ENCODE measurements at places on chromosomes 4 and X. TPM values are rescaled to one million over a fixed set of nuclear protein-coding genes. Genes with fewer than 3 reads are reported as not detected.

SSX4B gene
- total RNA-seq: not detected

CCSER1 gene
- total RNA-seq: 18.4 TPM

DGAT2L6 gene
- not detected for total RNA-seq

GRCh38 chrX:134024686-134025377, 39.4 kb upstream of the GPC3 start:
- DNase-seq: no peak

DNA sequence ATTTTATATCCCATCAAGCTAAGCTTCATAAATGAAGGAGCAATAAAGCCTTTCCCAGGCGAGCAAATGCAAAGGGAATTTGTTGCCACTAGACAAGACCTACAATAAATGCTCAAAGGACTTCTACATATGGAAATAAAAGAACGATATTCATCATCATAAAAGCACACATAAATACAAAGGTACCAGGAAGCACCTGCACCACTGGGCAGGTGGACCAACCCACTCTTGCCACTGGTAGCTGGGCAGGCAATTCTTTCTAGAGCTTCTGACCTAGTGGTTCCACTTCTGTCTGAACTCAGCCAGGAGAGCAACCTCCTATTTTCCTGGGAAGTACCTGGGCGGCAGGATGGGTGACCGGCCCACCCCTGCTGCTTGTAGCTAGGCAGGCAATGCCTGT, 237.2 kb upstream of the ITM2A start:
- DNase-seq: no peak

DNA sequence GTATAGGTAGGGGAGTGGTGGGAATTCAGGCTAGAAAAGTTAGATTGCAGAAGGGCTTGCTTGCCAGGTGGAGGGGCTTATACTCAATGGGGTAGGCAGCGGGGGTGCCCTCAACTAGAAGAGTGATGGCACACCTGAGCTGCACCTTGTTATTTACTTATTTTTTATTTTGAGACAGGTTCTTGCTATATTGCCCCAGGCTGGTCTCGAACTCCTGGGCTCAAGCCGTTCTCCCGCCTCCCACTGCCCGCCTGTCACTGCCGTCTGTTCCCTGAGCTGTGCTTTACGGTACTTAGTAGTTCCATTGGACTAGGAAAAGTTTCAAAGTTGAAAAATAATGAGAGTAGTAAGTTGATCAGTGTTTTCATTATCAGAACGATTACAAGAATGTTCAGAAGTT, 2.0 kb downstream of the ZFX start:
- DNase-seq: no peak

- DNase-seq: no peak
These were observed 24.5 kb downstream of the RUFY3 start for GRCh38 chr4:70746179-70746839.

- DNase-seq: no peak
These were observed 20.0 kb downstream of the MID2 start for GRCh38 chrX:107845625-107846024.

DNA sequence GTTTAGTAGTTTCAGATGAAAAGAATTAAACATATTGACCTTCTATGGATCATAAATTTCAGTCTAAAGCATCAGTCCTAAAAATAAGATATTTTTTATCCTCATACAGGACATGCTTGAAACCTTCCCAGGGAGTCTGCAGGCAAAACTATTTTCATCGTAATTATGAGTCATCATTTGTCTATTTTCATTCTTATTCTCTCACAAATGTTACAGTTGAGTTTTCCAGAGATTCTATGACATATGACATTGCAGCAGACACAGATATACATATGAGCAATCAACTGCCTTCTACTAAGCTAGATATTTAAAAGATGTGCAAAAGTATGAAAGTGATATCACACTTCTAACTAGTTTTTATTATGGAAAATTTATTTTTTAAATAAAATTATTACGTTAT, 398.0 kb downstream of the MAGEB5 start:
- no peak for DNase-seq

SULT1E1 gene
- not detected for total RNA-seq

USP17L5 gene
- total RNA-seq: not detected

- no peak for DNase-seq
These were observed 17.4 kb upstream of the MAP3K15 start for GRCh38 chrX:19532709-19533108.

DNA sequence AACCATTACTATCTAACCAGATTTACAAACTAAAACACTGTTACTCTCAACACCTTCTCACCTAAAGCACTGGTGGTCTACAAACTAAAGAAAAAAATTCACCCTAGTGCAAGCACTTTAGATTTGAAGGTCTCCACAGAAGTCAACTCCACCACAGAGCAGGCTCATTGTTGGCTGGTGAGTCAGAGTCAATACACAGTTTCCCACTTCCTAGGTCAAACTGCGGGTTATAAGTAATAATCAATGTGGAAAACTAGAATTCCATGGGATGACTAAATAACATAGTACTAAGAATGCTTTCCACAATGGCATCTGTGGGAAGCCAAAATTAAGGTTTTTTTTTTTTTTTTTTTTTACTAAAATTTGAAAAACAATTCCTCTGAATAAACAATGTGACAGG, 191.8 kb downstream of the PDGFC start:
- DNase-seq: no peak

GRCh38 chr4:80931631-80932081, 98.9 kb upstream of the BMP3 start:
- DNase-seq: no peak

- no peak for DNase-seq
These were observed 1.6 kb downstream of the KLHL13 start for GRCh38 chrX:118114971-118115370.

TMEM156 gene
- total RNA-seq: 15.3 TPM

DNA sequence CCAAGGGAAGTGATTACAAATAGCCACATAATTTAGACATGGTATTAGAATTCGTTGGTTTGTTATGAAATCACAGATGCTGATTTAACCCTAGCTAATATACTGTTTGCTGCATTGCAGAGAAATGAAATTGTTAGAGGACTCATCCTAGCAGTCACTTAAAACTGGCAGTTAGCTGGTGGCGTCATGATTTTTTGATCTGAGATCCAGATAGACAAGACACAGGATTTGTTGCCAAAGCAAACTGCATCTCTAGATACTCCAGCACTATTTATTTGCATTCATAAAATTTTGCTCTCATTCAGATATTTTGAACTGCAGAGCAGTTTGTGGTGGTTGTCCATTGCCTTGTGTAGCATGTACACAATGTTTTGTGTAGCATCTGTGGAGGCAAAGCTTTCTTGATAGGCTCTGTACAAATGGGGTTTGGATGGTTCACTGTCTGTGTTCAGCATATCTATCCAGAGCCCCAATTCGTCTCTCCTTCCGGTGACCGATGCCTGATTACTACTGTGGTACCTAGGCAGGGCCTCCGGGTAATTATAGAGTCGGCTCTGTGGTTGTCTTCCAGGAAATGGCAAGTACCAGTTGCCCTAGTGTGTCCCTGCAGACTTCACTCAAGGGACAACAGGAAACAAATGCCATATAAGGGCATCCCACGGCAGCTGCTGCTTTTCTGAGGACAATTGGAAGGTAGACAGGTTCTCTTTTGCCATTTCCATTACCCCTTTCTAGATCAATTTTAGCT, 30.1 kb upstream of the SPARCL1 start:
- no peak for DNase-seq

PGAM4 gene
- total RNA-seq: not detected

BRS3 gene
- not detected for total RNA-seq

GRCh38 chr4:55947912-55948725, 626 bp upstream of the CEP135 start:
- no peak for DNase-seq

HS3ST1 gene
- total RNA-seq: 3.2 TPM

USP26 gene
- not detected for total RNA-seq

DNA sequence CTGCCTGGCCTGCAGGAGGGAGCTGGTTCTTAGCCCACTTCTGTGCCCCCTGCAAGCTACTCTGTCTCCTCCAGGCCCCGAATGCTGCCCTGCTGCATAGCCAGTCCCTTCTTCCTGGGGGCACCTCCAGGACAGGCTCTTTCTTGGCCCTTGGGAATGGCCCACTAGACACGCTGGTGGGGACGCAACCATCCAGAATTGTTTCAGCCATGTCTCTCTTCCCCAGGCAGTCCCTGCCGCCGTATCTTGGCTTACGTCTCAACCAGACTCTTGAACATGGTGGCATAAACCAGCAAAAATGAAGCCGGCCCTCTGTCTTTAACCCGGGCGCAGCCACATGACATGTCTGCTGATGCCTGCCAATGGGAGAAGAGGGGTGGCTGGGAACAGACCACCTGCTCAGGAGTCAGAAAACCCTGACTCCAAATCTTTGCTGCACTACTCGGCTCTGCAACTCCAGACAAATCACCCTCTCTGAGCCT, 9.0 kb downstream of the LRPAP1 start:
- DNase-seq: peak; percentile 49

DNA sequence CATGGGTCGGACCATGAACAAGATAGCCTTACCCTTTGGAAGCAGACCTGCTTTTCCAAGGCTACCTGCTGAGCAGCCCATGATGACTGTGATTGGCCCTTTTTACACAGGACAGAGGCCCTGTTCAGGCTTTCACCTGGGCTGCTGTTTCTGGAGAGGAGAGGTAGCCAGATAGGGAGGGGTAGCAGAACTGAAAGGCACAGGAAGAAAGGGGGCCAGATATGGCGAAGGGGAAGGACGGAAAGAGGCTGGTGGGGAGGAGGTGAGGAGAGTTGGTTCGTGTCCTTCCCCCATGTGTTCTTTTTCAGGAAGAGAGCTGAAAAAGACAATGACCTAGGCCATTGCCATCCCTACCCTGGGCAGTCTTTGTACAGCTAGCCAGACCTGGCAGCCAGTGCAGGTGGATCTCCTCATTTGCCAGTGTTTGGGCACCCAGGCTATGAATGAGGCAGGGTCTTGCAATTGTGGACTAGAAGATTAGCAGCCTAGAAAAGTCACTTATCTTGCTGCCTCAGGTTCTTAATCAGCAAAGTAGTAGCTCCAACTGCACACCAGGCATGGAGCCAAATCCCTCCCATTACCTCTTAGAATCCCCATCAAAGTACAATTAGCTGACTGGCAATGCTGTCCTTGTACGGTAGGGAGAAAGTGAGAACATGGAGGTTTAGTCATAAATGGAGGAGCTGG, 139.6 kb downstream of the AMMECR1 start:
- peak; percentile 51 for DNase-seq

GPC3 gene
- 1.7 TPM for total RNA-seq

DNA sequence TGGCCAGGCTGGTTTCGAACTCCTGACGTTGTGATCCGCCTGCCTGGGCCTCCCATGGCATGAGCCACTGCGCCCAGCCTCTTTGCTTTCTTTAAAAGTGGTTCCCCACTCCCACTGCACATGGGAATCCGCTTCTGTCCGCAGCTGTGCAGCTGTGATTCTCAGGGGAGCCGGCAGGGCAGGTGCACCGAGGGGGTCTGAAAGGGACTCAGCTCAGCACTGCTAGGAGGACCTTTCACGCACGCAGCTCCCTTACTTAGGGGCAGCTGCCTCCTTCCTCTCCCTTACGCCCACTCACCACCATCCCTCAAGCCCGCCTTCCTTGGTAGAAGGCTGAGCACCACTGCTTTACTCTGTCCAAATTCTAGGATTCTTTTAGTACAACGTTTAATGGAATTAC, 40.4 kb upstream of the CYP4V2 start:
- no peak for DNase-seq

HGFAC gene
- not detected for total RNA-seq

SUPT20HL1 gene
- total RNA-seq: not detected

CPE gene
- total RNA-seq: 7.2 TPM

DNA sequence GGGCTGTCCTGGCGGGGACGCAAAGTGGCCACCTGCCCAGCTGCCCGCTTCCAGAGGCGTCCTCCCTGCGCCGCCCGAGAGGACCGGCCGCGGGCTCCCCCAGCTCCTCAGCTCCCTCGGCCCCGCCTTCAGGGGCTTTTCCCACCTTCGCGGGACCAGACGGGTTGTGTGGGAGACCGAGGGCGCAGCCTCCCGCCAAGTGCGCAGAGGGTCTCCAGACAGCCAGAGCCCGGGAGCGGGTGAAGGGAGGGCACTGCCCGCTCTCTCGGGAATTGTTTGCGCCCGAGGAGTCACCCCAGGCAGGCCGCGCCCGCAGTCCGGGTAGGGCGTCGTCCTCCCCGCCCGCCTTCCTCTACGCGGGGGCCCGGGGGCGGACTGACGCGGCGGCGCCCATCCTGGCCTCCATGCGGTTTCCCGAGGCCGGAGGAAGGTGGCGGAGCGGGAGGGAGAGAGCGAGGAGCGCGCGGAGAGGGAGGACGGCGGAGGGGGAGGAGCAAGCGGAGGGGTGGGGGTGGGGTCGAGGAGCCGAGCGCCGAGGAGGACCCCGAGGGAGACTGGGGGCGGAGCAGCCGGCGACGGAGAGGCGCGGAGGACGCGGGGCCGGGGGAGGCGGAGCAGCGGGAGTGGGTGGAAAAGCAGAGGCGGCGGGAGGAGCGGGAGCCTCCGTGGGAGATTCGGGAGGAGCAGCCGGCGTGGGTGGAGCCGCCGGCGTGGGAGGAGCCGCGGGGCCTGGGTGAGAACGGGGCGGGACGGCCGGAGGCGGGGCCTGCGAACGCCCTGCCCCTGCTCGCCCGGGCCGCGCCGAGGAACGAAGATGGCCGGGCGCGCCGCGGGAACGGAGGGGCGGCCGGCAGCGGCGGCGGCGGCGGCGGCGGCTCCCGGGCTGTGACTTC, 47.5 kb downstream of the CLDN34 start:
- peak; percentile 95 for DNase-seq

SPANXA2 gene
- total RNA-seq: not detected

- no peak for DNase-seq
These were observed at the start of gene TNMD for GRCh38 chrX:100584611-100585010. TSS of gene TNMD (plus strand) at chrX:100584936. CDS start at chrX:100585019, 83 bp downstream.

UNC5C gene
- 14.5 TPM for total RNA-seq

GRCh38 chr4:154984148-154984547, 203.1 kb downstream of the RBM46 start:
- DNase-seq: no peak

DNA sequence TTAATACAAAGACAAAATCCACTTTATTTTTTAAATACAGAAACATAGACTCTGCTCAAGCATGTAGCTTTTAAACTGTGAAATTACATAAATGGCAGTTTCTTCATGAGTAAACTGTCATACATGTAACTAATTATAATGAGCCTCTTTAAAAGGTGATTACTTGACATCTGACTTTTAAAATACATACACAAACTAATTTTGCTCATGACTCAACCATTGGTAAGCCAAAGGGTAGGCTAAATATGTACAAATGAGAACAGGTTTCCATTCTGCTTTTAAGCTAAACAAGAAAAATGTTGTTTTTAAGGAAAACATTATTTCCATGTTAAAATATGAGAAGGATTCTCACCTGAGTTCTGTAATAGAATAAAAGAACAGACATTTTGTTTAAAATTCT, 27.9 kb downstream of the CAMK2D start:
- DNase-seq: no peak
